H7 (cell line): ENCODE measurements at places on chromosomes 5 and 9.

GRCh38 chr5:34842554-34842953, 3.6 kb downstream of the TTC23L start:
- DNase-seq: no peak

DNA sequence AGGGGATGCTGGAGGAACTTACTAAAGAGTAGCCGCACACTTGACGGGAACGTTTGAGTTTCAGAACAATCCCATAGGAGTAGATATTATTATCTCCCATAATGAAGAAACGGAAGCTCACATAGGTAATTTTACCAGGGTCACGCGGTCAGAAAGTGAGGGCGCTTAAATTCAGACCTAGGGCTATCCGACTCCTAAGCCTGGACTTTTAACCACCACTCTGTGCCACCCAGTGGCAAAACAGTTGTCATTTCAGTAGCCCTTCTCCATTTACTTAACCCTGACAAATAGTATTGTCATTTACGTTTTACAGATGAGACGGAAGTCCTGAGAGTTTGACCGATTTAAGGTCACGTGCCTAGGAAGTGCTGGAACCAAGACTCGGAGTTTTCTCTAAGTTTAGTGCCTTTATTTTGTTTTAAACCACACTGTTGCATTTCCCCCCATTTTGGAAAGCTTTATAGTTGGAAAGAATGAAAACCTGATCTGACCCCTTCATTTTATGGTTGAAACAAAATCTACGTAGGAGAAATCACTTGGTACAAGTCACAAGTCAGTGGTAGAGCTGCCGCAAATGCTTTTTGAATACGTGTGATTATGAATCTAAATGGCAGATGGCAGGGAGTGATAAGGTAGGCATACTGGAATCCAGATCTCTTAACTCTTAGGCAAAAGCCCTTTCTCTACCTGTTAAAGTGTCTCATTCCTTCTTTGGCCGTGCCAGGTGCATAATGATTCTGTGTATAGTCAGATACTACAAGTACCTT, 650 bp downstream of the MRRF start:
- DNase-seq: peak; percentile 60

DNA sequence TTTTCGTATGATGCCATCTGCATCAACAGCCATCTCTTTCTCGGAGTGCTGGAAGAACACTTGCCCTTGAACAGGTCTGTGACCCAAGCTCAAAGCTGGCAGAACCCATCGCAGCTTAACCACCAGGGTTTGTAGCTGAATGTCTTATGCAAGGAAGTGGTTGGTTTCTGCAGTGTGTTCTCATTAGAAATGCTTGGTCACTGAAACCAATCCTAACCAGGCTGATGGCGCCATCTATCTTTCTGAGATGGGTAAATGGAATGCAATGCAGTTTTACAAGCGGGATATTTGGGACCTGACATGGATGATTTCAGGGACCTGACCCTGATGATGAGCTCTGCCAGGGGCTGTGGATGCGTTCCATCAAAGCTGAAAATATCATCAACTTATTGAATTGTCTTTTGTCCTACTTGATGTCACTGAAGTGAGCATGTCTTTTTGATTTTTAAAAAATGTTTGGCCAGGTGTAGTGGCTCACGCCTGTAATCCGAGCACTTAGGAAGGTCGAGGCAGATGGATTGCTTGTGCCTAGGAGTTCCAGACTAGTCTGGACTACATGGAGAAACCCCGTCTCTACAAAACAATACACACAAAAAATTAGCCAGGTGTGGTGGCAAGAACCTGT, 28.7 kb downstream of the DMRT3 start:
- peak; percentile 57 for DNase-seq

DNA sequence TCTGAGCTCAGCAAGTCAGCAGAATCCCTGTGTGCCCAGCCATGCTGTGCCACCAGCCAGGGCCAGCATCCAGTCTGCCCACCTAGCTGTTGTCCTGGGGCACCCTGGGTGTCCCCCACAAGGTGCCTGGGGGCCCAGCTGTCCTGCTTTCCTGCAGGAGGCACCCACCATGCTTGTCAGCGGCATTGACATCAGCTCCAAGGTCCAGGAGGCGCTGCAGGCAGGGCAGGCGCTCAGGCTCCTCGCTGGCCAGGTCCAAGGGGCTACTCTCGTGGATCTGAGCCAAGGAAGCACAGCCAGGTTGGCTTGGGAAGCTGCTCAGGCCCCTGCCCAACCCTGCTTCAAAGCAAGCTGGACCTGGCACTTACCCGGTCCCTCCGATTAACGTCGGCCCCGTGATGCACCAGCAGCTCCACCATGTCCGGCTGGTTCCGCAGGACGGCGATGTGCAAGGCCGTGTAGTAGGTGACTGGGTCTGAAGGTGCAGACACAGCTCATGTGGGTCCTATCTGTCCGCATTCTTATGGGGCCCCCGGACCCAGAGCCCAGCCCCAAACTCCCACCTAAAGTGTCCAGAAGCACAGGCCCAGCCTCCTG, 2.8 kb downstream of the ASB6 start:
- DNase-seq: no peak

GRCh38 chr9:95545831-95546567, 29.2 kb upstream of the PTCH1 start:
- DNase-seq: no peak

- no peak for DNase-seq
Measured at GRCh38 chr5:170113522-170113900, 7.8 kb downstream of the FOXI1 start.
